ENCODE measurements at places on chromosomes 12 and 14.

- no peak for DNase-seq
Measured at GRCh38 chr12:66837311-66837627, 158.4 kb upstream of the GRIP1 start.

- DNase-seq: no peak
Measured at GRCh38 chr14:58362798-58363412, 32.8 kb upstream of the TOMM20L start.

DNA sequence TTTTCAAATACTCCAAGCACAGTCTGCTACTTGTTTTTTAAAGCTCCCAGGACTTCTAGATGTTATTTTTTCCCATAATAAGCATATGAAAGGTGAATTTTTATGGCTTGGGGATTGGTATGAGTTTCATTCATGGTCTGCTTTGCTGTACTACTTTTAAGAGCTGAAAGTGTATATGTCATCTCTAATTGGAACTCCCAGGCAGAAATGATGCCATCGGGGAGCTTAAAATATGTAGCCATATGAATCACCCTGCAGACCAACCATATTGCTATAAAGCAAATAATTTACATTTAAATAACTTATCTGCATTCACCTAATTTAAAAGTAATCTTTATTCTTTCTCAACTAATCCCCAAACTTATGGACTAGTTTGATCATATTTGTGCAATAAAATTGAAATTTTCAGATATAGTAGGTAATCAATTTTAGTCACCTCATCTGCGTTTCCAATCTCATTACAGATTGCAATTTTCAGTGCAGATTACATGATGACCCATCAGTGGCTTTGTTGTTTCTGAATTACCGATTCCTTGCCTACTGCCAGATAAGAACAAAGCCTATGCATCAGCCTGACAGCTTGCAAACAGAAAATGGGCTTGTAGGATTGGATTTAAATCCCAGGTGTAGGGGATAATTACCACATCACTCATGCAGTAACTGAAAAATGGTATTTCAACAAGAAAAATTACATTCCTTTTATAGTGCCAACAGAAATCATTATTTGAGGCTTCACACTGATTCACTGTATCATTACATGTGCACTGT, 689.4 kb downstream of the NOVA1 start:
- DNase-seq: no peak

GRCh38 chr14:88005050-88005481, at the start of gene GPR65:
TSS of gene GPR65 (plus strand) at chr14:88005135. CDS start at chr14:88010848, 5,713 bp downstream.
- no peak for DNase-seq

- DNase-seq: no peak
Measured at GRCh38 chr12:26954027-26954426, 15.8 kb downstream of the FGFR1OP2 start.

DNA sequence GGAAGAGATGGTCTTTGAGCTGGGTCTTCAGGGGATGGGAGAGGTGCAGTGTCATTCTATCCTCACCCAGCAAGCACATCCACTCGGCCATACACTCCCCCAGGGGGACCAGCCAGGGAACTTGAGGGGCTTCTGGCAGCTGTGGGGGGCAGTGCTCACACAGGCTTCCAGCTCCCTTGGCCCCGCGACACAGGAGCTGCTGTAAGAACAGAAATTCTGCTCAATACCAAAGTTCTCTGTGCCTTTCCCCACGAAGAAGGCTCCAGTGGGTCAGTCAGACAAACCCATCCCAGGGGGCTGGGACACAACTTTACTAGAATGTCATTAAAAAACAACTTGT, 289.1 kb upstream of the RTL1 start:
- no peak for DNase-seq

DNA sequence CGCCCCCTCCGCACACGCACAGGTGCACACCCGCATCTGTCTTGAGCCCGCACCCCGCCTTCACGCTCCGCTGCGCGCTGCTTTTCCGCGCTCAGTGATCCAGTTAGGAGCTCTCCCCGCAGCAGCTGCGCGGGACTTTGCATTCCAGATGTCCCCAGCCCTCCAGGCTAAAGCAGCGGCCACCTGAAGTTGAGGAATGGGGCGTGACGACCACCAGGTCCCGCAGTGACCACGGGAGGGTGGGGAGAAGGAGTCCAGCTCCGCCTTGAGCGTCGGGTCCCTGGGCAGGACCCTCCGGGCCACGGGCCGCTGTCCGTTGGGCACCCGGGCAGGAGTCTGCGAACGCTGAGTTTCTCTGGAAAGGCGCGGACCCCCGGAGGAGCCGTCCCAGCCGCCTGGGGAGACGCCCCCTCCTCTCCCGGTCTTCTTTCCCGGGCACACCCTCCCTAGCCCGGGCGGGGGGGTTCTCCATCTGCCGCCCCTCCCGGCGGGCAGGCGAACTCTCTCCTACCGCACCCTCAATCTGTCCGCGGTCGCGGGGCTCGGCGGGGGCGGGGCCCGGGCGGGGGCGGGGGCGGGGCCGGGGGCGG, 334 bp upstream of the TMEM132C start:
- no peak for DNase-seq

DNA sequence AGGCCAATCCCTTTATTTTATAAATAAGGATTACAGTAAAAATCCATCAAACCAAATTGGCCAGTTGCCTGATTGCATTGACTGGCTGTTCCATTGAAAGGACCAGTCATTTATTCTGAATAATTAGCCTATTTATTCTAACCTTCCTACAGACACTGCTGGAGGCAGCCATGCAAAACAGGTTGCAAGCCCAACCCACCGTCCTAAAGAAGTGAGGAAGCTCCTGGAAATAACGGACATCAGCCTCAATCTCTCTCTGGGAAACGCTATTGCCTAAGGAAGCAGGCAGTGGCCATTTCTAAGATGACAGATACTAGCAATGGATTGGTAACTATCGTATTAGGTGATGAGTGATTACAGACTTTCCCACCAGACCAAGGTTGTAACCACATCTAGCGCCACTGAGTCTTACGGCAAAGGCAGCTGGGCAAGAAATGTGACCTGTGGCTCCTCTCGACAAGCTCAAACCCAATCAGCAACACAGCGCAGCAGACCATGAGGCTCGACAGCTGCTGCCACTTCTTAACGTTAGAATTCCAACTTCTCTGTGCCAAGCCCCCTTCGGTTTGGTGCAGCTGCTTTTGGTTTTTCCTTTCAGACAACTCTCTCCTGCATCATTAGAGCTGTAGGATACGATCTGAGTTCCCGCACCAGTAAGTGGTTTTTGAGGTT, 134.2 kb downstream of the KCNK10 start:
- DNase-seq: no peak

GRCh38 chr12:78002878-78003277, 172.2 kb downstream of the NAV3 start:
- DNase-seq: no peak

All from NCI-H1417 treated with DMSO at 0.1 percent for 48 hours (cell line).